ENCODE measurements at places on chromosomes 1 and 21.

DNA sequence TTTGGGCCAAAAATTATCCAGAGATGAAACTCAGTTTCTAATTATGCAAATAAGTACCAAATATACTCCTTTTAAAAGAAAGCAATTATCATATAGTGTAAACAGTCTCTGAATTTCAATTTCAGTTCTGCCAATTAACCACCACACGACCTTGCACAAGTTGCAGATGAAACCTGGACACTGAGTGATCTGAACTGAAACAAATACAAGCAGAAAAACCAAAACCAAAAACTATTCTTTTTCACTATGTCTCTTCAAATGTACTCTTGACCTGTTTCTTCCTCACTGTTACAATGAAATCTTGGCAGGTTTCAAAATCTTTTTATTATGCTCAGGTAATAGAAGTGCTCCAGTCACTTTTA, 79.2 kb downstream of the TYW3 start:
- DNase-seq: no peak

- no peak for DNase-seq
These were observed 475 bp upstream of the TDRD10 start for GRCh38 chr1:154501423-154502065.

DNA sequence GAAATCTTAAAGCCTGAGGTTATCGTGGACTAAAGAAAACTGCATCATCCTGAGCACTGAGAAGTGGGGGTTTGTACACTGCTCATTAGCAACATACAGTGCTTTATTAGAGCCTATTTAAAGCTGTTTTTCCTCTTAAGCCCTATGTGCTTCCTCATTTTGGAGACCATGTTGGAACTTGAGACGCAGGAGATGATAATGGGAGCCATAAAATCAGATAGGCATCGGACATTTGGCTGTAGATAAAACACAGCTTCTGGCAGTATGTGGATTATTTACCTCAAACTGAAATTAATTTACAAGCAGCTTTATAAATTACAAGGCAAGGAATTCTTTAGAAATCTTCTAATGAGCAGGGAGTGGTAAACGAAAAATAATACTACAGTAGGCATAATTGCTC, 147.7 kb upstream of the IVNS1ABP start:
- DNase-seq: no peak

DNA sequence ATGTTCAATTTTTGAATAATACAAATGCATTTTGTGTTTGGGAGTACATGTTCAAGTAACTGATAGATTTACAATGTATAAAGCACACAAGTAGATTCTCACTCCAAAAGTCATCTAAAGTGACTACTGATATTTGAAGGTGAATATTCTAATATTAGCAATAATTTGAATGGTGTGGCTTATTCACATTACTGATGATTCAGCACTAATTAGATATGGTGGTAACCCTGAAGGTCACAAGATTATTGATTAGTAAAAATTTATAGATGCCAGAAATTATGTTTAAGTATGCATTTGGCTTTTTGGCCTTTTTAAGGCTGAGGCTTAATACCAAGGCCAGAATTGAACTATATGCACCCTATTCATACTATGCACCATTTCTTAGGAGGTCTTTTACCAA, 52.4 kb upstream of the TENT5C start:
- DNase-seq: no peak

DNA sequence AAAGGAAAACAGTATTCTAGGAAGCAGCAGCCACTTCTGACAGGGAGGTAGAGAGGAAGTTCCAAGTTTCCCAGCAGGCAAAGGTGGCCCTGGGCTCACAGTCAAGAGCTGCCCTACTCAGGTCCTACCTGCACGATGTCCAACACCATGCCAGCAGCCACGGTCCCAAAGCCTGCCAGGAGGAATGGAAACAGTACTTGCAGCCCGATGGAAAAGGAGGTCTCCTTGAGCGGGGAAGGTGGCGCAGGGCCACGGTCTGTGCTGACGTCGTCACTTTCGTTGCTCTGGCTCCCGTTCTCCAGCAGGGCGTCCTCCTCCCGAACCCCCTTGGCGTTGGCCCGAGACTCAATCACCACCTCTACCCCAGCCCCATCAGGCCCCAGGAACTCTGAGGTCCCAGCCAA, 3.1 kb downstream of the SLC41A1 start:
- DNase-seq: no peak

DNA sequence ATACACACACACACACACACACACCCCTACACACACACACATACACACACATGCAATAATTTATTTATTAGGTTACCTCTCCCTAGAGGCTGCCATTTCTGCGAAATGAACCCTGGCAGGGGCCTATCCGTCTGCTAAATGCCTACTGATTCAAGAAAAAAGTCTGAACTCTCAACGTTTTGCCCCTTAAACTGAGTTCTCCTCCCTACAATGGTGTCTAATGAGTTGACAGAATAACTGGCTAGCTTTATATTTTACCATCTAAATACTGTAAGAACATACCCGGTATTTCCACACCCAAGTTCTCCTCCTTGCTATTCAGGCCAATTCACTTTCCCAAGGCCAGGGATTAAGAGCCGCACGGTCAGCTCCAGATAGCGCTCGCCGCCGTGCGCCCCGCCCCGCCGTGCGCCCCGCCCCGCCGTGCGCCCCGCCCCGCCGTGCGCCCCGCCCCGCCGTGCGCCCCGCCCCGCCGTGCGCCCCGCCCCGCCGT, 339 bp upstream of the RNPC3 start:
- peak; percentile 35 for DNase-seq

GRCh38 chr1:119147661-119148090, 7.2 kb upstream of the WARS2 start:
- DNase-seq: no peak

GRCh38 chr1:210291786-210292230, 36.9 kb upstream of the HHAT start:
- no peak for DNase-seq

DNA sequence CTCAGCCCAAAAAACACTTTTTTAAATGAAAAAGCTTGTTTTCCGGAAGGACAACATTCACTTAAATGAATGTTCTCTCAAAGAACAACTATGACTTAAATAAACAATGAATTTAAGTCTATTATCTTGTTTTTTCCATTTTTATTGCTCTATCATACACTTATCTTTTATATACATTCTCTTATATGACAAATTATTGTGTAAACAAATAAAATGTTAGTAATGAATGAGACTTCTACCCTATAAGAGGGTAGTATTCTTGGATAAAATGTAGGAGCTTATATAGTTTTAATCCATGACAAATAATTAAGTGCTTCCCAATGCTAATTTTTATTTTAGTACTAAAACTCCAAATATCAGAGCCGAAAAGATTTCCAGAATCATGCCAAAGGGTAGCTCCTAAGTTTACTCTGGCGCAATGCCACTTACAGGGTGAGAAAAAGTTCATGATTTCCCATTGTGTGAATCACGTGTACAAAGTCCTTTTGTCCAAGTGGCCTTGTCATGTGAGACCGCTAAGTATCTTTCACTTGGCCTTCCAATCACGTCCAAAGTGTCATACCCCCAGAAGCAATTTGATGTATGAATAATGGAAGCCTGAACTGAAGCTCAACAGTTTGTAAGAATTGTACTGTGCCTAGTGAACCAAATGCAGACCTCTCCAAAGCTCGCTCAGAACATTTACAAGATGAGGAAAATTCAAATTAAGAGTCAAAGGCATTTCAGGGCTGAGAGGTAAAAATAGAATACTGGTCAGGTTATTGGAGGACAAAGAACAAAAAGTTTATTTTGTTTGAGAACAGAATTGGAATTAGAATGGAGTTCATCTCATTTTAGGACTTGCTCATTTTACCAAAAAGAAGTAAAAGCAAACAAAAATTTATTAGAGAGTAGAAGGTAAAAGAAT, 56.6 kb upstream of the C1orf21 start:
- no peak for DNase-seq

GRCh38 chr21:37447288-37447936, 80.8 kb downstream of the DYRK1A start:
- DNase-seq: no peak

DNA sequence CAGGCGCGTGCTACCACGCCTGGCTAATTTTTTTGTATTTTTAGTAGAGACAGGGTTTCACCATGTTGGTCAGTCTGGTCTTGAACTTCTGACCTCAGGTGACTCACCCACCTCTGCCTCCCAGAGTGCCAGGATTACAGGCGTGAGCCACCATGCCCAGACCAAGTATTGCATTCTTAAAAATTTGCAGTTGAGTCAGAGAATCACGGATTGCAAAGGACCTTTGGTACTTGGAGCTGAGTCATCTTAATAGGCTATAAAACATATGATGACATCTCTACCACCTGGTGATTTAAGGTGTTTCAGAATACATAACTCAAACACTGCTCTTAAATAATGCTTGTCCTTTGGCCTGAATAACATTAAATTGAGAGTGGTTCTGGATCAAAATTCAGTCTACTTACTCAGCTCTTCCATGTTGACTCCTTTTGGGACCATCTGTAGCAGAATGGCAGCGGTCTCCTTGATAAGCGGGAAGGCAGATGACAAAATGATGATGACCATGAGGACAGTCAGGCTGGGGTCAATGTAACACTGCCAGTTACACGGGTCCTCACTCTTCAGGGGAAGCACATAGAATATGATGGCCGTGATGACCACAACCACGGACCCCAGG, 10.4 kb downstream of the SLC30A10 start:
- peak; percentile 20 for DNase-seq

DNA sequence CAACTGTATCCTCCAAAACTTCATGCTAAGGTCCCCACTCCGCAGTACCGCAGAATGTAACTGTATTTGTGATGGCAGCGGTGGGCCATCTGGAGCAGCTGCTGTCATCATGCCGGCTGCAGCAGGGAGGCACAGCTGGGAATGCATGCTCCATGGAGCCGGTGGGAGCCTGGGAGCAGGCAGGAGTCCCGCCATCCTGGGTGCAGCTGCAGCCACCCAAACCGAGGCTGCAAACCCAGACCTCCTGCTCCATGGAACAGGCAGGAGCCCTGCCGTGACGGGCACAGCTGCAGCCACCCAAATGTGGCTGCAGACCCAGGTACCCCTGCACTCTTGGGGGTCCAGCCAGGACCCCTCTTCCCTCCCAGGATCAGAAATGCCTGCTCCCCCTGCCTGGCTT, 80.3 kb downstream of the SCMH1 start:
- DNase-seq: no peak

GRCh38 chr1:73789965-73790364, 408.0 kb downstream of the LRRIQ3 start:
- DNase-seq: no peak

GRCh38 chr1:145750426-145750825, 31.1 kb downstream of the CD160 start:
- no peak for DNase-seq

DNA sequence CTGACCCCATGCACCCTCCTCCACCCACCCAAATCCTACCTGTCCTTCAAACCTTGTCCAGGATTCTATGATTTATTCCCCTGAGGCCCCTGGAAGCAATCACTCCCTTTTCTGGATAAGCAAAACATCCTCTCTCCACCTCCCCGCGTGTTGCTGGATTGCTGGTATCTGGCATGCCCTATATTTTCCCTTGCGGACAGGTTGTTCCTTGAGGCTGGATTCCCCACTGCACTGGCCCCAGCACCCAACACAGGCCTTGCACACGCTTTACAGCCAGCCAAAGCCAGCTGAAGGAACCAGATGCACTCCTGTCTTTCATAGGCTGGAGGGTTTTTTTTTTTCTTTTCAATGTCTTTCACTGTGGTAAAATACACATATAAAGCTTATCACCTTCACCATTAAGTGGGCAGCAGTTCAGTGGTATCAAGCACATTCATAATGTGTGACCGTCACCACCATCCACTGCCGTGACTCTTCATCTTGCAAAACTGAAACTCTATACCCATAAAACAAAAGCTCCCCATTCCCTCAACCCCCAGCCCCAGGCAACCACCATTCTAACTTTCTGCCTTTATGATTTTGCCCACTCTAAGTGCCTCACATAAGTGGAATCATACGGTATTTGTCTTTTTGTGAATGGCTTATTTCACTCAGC, 50.9 kb downstream of the TOR1AIP2 start:
- no peak for DNase-seq

DNA sequence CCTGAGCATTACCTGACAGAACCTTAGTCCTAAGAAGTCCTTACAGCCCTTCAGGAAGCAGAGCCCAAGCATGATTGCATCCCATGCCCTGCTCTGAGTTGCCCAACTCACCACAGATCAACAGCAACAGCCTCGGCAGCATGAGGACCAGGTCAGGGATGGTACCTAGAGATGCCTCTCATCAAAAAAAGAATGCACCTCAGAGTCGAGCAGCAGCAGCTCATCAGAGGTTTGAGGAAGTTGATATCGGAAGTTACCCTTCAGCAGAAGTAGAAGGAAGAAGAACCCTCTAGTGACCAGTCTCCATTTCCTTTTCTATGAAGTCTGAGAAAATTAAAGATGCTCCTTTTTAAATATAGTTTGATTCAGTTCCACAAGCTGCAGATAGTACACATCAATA, at the start of gene FCRL1:
Gene FCRL1 (minus strand): TSS at position 225 of the 400 bp plus-strand sequence. CDS start 83 bp downstream, at position 142.
- no peak for DNase-seq

GRCh38 chr1:156914440-156914856, 6.0 kb upstream of the LRRC71 start:
- no peak for DNase-seq

- DNase-seq: no peak
These were observed 45.9 kb downstream of the SLX9 start for GRCh38 chr21:44985441-44986401.

DNA sequence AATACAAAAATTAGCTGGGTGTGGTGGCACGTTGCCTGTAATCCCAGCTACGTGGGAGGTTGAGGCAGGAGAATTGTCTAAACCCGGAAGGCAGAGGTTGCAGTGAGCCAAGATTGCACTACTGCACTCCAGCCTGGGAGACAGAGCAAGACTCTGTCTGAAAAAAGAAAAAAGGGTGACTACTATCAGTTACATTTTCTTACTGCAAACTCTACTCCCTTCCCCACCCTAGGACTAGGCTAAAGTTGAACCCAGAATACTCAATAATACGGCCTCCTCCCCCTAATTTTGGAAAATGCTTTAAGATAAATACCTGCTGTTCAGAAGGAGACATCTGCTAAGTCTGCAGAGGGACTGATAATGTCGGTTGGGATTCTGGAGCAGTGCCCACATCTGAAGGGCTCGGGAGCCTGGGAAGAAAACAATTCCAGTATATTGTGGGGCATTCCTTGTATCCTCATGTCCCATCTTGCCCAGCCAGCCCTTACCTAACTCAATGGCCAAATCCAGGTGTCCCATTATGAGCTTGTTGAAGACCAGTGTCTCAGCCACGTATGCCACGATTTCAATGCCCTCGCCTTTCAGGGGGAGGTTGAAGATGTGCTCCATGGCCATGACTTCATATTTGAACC, 89.7 kb downstream of the ADCY10 start:
- no peak for DNase-seq
